NCI-H187 treated with DMSO at 0.1 percent for 48 hours (cell line): ENCODE measurements at places on chromosomes 4 and X.

GRCh38 chr4:140048419-140048995 lies 105.5 kb downstream of the MAML3 start:
- DNase-seq, result no peak

DNA sequence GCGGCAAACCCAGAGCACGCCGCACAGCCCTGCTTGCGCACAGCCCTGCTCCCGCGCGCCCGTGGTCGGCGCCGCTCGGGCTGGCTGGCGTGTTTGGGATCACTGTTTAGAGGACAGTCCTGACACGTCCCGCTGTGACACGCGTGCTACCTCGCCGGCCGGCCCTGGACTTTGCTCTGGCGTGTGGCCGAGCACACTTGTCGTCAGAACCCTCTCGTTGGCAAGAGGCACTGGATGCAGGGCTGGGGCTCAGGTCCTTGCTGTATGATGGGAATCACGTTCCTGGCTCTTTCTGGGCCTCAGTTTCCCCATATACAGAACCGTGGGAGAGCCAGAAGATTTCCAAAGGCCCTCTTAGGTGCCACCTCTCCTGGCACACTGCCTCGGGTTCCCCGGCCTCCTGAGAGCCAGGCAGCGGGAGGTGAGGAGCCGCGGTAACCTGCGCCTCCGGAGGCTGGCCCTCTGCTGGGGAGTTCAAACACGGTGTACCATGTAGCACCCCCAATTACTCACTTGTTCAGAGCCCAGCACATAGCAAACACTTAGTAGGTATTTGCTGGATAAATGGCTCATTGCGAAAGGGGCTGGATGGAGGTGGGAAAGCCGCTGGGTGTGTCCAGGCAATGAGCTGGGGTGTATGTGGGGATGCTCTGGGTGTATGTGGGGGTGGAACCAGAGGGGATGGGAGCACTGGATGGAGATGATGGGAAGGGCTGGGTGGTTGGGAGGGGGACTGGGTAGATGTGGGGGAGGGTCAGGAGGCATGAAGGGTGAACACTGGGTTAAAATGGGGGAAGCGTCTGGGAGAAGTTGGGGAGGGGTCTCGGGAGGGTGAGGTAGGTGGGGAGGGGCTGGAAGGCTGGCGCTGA lies 76.6 kb downstream of the HTRA3 start:
- no peak for DNase-seq

GRCh38 chr4:169351872-169352271 lies 81.1 kb upstream of the SH3RF1 start:
- DNase-seq, result no peak

DNA sequence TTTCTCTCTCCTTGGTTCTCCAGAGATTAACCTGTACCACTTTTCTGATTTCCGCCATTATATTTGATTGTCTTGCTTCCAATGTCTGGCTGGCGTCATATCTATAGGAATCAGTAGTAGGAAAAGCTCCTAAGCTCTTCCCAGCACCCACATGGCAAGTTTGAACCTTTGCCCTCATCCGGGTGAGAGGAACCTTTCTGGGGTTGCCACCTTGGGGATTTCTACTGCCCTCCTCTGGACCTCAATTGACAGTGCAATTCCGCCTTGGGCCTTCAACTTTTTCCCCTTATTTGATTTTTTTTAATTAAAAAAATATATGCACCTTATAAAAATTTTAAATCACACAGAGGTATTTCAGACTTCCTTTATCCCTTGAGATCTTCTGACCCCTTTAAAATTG lies 2.0 kb upstream of the CXorf66 start:
- DNase-seq, result no peak

- no peak for DNase-seq
Measured at GRCh38 chr4:666822-667544, 7.1 kb downstream of the ATP5ME start.
